ENCODE measurements at places on chromosomes 1 and 21.

- DNase-seq, result no peak
These were observed 99.7 kb downstream of the EPHB2 start for GRCh38 chr1:22810378-22810777.

DNA sequence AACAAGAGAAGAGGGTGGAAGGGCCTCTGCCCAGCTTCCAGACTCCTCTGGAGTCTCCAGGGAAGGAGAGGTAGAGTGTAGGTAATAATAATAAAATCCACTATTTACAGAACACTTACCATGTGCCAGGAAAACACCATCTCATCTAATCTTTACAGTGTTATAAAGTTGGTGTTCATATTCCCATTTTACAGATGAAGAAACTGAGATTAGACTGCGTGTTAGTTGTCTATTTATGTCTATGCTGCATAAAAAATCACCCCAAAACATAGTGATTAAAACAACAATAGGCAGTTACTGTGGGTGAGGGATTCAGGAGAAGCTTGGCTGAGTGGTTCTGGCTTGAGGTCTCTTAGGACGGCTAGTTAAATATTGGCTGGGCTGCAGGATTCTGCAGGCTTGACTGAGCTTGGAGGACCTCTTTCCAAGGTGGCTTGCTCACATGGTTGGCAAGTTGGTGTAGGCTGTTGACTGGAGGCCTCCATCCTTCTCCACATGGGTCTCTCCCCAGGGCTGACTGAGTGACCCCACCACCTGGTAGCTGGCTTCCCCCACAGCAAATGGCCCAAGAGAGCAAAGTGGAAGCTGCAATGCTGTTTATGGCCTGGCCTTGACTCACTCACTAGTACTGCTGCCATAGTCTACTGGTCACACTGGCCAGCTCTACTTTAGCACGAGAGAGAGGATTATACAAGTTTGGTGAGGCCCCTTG, 6.5 kb upstream of the ALX3 start:
- DNase-seq, result no peak

DNA sequence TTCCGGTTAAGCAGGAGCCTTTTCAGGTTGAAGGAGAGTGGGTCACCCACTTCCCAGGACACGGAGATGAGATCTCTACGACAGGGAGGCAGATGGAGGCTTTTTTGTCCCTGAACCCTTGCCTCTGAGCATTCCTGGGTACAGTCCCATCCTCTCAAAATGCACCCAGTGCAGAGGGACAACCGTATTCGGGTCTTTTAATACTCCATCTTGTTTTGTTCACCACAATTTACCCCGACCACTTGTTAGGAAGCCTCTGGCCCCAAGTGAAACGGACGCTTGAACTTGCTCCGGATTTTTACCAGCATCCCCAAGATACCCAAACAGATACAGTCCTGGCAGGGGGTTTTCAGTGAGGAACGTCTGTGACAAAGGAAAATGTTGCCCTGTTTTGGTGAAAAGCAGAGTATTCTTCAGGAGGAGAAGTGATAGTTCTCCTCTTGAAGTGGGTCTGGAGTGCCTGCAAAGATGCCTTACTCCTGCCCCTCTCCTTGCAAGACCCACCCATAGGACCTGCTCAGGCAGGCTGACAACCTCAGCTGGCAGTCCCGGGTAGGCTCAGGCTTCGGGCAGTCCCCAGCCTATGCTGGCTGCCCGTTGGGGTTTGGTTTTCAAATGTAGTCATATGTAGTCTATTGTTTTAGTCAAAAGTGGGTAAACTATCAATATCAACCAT, 669 bp upstream of the ARL8A start:
- no peak for DNase-seq

DNA sequence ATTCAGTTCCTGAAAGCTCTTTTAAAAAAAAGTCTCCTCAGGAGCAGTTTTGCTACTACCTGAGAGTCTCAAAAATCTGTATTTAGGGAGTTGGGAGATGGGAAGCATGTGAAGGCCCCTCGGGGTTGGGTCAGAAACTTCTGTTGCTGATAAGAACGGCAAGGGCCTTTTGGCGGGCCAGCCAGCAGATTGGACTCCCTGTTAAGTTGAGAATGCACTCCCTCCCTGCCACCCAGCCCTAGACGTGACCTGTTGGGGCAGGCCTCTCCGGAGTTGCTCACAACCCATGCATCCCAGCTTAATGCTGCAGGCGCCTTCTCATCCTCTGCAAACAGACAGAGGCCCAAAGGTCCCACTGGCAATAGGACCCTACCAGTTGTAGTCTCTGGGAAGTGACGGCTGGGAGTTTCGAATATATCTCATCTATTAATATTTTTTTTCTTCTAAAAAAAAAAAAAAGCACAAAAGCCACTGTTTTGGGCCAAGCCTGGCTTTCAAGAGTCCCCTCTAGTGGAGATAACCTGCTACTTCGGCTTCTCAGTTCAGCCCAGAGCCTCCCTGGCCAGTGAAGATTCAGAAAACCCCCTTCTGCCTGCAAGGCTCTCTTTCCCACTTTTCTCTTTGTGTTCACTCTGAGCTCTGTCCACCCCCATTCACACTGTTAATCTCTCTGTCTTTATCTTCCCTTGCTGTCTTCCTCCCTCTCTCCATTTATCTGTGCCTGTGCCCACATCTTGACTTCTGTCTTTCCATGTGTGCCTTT, 5.3 kb downstream of the PLXNA2 start:
- DNase-seq, result no peak

DNA sequence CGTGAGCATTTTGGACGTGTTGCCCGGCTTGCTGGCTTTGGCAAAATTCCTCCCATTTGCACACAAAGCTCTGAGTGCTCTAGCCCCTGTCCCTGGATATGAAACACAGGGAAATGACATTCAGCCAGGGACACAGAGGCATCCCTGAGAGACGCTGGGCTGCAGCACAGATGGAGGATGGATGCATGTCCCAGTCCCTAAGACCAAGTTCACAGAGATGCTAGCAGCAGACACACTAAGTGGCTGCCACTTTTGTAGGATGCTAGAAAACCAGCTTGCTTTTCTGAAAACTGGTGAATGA, 12.5 kb downstream of the ACTRT2 start:
- DNase-seq, result no peak

GRCh38 chr1:193355178-193355577, 168.8 kb upstream of the B3GALT2 start:
- no peak for DNase-seq

GRCh38 chr1:110927484-110928075, 36.1 kb downstream of the LRIF1 start:
- DNase-seq, result no peak

GRCh38 chr1:44002606-44003157, 11.3 kb downstream of the CCDC24 start:
- DNase-seq, result no peak

DNA sequence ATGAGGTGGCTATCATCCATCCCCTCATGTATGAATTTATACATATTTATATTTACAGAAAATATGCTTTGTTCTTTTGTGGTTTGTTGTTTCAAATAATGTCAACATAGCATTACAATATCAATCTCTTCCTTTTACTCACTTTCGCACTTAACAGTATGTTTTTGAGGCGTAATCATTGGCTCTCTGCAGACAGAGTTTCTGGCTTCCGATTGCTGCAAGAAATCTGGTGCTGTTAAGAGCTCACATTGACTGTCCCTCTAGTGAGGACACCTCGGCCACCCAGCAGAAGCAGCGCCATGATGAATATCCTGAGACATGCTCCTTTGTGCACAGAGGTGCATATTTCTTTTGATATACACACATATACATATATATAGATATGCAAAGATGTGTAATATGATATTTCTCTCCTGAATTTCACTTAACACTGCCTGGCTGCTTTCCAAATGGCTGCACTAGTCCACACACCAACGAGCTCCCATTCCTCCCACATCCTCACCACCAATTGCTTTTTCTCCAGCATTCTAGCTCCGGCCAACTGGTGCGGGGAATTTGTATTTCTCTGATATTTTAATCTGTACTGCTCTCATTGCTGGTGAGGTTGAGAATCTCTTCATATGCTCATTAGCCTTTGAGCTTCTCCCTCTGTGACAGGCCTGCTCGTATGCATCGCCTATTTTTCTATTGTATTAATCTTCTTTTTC, 248.4 kb downstream of the SIPA1L2 start:
- no peak for DNase-seq

DNA sequence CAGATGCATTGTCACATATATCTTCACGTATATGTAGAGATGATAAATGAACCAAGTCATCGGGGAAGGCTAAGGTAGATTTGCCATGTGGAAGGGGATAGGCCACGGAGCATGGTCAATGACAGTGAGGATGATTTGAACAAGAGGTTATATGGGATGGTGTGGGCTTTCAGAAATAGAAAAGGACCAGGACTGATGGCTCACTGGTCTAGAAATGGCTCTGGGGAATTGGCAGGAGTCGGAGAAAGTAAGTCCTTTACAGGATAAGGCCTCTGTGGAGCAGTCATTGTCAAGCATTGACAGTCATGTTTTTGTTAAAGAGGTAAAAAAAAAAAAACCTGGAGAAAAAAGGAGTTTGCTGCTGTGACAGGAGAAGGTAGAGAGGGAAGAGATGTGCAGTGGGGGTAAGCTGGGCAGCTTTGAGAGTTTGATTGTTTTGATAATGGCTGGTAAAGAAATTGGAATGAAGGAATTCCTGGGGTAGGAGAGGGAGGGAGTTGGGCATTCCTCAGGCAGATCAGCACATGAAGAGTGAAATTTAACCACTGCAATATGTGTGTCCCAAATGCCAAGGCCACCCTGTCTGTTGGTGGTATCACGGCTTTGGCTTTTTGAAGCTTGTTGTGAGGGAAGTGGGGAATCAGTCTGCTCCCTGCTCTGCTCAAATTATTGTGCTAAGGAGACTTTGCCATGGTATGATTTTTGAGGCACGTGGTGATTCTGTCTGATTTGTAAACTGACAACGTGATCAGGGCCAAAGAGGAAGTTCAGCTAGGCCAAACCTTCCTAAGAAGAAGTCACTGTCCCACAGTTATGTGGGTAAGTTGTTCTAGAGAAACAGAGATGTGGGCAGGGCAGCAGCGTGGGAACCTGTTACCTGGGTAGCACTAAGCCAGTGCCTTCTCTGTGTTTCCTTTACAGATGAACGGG, 26.0 kb downstream of the MACF1 start:
- DNase-seq, result no peak
